ENCODE measurements at places on chromosomes 4 and X.

GRCh38 chr4:24611575-24611974 is 27.2 kb upstream of the DHX15 start:
- no peak for DNase-seq

DNA sequence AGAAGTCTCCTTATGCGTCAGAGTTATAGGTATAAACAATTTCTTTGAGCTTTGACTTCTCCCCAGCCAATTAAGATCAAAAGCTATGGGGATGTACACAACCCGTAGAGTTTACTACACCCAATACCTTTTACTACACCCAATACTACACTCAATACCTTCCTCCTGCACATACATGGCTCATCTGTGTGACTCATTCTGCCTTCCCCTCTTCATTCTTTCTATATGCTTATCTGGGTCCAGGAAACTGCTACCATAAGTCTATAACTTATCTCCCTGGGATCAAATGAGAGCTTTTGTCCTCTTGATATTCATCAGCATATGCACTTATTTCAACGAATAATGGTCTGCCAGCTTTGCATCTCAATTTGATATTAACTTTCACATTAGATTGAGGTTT is 28.2 kb downstream of the ANKRD50 start:
- DNase-seq = no peak

DNA sequence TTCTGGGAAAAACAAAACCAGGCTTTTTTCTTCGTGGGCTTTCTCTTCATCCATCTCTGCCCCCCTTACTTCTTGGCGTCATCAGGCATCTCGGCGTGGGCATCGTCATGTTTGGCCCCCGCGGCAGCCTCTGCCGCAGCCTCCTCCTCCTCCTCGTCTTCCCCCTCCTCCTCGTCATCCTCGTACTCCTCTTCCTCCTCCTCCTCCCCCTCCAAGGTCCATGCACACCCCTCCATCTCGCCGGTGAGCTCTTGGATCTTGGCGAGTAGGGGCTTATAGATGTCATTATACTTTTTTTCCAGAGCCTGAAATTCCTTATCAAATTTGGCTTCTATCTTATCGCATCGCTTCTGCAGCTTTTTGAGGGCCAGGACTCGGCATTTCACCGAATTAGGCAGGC is 488 bp downstream of the NAP1L5 start:
- no peak for DNase-seq

DNA sequence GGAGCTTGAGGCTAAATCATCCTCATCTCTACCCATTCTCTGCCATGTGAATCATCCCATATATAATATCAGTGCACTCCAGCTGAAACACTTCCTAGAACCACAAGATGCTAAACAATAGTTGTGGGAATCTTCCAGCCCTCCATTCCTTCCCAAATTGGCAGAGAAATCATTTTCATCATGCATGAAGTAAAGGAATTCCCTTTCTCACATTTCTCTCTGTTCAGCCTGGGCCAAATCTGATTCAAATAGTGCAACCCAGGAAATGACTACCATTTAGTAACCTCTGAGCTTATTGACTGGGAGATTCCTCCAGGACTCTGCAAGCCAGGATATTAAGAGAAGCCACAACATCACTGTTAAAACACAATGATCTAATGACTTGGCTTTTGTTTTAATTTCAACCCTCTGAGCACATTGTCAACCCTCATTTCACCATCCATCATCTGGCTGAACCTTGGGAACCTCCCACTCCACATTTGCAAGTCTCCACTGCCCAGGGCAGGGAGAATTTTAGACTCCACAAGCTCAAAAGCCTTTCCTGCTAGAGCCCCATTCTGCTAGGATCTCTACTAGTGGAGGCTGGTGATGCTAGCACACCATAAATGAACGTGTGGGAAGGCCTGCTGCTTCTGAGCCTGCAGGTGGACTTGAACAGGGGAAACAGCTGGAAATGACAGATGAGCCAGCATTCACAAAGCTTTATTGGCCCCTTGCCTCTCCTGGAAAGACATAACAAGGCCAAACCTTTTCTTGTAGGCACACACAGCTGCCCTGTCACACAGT is 133.9 kb downstream of the TET2 start:
- no peak for DNase-seq

DNA sequence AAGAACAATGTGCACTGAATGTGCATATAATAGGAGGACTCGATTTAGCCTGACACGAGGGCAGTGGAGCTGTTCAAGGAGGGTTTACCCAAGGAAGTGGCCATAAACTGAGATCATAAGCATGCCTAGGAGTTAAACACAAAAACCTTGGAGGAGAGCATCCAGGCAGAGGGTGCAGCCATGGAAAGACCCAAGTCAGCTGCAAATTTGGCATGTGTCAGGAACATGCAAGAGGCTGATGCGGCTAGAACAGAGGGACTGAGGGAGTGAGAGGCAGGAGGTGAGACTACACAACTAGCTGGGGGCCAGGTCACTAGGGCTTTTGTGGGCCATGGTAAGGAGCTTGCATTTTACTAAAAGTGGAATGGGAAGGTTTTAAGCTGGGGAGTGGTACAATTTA is 55.6 kb downstream of the PRPS1 start:
- no peak for DNase-seq

DNA sequence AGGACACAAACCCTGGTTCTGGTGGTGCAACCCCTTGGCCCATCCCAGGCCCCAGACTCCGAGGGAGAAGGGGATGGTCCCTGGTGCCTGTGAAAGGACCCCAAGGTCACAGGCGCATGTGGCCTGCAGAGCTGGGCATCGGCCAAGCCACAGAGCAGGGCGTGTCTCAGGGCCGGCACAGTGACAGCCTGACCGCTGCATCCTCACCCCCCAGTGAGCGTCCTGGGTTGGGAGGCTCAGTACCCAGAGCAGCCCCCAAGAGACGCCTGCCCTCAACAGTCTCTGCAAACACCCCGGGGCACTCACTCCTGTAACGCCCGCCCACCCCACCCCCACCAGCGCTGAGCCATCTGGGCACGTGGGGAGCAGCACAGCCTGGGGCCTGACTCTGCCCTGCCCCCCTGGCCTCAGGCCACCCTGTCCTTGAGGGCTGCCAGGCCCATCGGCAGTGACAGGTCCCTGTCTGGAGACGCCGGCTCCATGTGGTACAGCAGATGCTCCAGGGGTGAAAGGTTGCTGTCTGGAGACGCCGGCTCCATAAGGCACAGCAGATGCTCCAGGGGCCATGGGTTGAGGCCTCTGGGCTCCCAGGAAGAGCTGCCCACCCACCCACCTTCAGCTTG is 24.5 kb upstream of the CPLX1 start:
- DNase-seq = no peak

DNA sequence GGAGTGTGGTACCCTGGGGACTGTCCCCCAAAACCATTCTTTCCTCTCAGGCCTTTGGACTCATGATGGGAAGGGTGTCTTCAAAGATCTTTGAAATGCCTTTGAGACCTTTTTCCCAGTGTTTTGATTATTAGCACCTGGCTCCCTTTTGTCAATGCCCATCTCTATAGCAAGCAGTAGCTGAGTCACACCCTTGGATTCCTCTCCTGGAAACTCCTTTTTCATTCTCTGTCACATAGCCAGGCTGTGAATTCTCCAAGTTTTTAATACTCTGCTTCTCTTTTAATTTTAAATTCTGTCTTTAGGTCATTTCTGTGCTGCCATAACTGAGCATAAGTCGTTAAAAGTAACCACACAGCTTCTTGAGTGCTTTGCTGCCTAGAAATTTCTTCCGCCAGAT is 29.7 kb downstream of the IL21 start:
- no peak for DNase-seq

- no peak for DNase-seq
Measured at GRCh38 chrX:154441564-154441963, 2.4 kb upstream of the FAM50A start.

GRCh38 chrX:100625985-100626491 is 10.6 kb downstream of the TSPAN6 start:
- no peak for DNase-seq

DNA sequence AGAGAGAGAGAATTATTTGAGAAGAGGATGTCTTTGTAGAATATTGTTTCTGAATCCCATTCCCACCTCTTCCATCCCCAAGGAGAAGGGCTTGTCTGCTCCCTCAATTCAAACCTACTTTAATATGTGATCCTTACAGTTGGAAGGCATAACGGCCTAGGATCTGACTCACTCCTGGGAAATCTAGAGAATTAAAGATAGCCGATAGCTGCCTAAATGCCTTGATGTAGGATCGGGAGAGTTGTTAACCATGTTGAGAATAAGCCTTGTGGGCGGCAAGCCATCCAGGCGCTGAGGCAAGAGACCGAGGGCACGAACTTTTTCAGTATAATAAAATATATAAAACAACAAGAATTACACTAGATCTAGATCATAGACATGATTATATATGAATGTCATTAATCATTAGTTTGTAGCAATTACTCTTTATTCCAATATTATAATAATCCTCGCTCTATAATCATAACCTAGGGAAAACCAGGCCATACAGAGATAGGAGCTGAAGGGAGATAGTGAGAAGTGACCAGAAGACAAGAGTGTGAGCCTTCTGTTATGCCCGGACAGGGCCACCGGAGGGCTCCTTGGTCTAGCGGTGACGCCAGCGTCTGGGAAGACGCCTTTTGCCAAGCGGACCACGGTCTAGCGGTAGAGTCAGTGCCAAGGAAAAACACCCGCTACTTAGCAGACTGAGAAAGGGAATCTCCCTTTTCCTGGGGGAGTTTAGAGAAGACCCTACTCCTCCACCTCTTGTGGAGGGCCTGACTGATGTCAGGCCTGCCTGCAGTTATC is 13.5 kb downstream of the EMCN start:
- DNase-seq = no peak

GRCh38 chr4:22668301-22668700 is 24.4 kb upstream of the GBA3 start:
- no peak for DNase-seq

DNA sequence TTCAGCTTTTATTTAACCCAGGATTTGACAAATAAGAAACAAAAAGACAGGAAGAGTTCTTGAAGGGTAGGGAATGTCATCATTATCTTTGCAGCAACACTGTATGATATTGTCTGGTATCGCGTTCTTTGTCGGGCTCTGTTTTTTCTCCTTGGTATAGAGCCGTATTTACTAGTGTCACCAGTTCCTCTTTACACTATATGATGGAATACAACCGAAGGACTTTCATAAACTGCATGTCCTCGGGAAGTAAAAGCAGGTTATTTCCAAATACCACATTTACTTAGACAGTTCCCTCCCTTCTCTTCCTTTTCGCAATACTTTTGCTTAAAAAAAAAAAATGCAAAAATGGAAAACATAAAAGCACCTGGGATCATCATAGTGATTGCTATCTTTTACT is 96.6 kb upstream of the IL13RA1 start:
- no peak for DNase-seq

DNA sequence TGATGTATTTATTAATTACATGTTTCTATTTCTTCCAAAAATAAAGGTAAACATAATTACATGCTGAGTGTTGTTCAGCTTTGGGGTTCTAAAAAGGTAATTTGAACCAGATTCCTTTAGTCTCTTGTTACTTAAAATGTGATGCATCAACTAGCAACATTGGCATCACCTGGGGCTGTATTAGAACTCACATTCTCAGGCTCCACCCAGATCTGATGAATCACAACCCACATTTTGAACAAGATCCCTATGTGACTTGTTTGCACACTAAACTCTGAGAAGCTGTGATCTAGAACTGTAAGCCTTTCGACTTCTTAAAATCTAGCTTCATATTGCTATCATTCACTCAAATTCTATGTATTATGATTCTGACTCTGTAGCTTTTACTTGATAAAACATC is 23.0 kb upstream of the HS3ST1 start:
- DNase-seq = no peak

DNA sequence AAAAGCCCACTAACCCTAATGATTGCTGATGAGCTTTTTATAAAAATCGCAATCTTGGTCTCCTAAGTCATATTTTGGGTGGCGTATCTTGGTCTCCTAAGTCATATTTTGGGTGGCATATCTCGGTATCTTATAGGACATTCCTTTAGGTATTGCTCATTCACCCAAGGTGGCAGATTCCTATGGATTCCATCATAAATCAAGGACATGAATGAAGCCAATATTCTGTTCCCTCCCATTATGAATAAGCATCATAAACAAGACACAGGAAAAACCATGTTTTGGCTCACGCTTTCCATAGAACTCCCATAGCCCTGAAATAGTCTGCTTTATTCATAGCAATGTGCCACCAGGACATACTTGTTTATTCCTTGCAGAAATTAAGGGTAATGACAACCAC is 95.0 kb upstream of the CD99 start:
- DNase-seq = no peak

DNA sequence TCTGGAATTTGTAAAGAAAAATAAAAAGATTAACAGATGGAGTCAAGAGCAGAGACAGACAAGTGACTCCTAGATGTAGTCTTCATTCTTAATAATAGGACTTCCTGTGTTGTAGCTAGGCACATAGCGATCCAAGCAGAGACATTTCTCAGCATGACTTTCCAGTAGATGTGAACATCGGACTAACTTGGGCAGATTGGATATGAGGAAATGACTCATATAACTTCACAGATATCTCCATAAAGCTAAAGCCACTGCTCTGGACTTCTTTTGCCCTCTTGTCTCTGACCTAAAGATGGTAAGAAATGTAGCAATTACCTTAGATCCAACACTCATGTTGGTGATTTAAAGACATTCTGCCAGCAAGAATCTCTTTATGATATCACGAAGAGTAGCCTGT is 131.7 kb downstream of the EPHA5 start:
- DNase-seq = no peak

- DNase-seq = no peak
Measured at GRCh38 chr4:163672751-163673150, 178.3 kb downstream of the TMA16 start.

All from NCI-H187 (cell line).